Activated CD4-positive, alpha-beta T cell treated with anti-CD3 and anti-CD28 coated beads, Interleukin-2, amount 50 U/mL, for 1 hour (primary cell): ENCODE measurements at places on chromosomes 3 and 15.
A peak's percentile ranks its signal among the peaks of the same experiment; 100 is the strongest.

- peak; percentile 5 for DNase-seq
Observed at GRCh38 chr15:51077221-51078153, 17.2 kb downstream of the TNFAIP8L3 start.

DNA sequence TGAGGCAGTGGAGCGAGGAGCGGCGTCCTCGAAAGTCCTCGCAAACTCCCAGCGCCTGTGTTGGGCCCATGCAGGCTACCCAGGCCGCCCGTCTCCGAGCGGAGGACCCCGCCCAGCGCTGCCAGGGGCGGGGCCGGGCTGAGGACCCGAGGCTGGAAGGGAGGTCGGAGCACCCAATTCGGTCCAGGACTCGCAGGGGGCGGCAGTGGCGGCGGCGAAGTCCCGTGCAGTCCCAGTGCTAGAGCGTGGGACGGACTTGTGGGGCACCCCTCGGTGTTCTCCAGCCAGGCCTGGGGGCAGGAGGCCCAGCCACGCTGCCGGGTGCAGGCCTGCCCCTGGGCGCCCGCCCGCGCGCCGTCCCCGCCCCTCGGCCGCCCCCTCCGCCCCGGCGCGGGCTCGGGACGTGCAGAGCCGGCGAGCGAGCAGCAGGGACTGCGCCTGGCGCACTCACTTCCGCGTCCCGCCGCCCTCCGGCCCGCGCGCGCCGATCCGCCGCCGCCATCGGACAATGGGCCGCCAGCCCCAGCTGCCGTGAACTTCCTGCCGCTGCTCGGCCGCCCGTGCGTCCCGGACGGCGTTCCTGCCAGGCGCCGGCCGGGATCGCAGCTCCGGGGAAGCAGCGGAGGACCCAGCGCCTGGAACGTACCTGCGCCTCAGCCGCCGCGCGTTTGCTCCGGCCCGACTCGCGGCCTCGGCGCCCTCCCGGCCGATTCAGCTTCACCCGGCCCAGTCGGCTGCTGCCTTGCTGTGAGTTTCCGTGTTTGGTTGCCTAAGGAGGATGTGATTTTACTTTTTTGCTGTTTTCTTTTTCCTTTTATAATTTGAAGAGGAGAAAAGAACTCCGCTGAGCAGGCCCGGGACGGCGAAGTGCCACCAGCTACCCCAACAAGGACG, 596 bp upstream of the LIMD1 start:
- DNase-seq, result peak; percentile 59

DNA sequence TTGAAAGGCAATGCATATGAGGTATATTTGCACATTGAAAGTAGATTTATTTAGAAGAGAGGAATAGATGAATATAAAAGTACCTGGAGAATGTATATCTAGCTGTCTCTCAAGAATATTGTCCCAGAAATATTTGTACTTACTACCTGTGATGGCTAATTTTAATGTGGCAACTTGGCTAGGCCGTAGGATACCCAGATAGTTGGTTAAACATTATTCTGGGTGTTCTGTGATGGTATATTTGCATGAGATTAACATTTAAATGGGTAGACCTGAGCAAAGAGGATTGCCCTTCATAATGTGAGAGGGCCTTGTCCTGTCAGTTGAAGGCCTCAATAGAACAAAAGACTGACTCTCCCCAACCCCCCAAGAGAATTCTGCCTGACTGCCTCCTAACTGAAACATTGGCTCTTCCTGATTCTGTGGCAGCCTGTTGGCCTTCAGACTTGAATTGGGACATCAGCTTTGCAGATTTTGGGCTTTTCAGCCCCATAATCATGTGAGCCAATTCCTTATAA, 69.4 kb upstream of the FILIP1L start:
- DNase-seq, result no peak

DNA sequence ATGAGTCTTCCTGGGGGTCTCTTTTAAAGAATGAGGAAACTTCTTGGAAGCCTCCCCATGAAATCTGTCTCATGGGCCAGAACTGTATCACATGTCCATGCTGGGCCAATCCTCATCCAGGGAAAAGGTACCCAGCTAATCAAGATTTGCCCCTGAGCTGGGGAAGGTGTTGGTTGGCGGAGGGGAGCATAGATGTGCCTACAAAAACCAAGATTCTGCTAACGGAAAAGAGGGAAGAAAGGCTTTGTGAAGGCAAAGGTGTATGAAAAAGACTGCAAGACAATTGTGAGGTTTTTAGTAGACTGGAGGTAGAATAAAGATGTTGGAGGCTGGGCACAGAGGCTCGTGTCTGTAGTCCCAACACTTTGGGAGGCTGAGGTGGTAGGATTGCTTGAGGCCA, 18.5 kb upstream of the BLM start:
- no peak for DNase-seq

GRCh38 chr3:181794011-181794790, 82.5 kb downstream of the SOX2 start:
- no peak for DNase-seq

DNA sequence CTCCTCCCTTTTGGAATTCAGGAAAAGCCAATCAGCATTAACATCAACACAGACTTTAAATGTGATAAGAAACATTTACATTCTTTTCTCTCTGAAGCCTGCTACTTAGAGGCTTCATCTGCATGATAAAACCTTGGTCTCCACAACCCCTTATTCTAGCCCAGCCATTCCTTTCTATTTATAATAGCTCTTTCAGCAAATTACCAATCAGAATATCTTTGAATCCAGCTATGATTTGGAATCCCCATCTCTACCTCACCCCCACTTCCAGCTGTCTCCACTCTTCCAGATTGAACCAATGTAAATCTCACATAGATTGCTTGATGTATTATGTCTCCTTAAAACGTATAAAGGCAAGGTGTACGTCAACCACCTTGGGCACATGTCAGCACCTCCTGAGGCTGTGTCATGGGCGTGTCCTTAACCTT, 139.7 kb downstream of the TUSC7 start:
- DNase-seq, result no peak

GRCh38 chr3:49533786-49534519, 20.3 kb upstream of the BSN start:
- DNase-seq, result no peak

DNA sequence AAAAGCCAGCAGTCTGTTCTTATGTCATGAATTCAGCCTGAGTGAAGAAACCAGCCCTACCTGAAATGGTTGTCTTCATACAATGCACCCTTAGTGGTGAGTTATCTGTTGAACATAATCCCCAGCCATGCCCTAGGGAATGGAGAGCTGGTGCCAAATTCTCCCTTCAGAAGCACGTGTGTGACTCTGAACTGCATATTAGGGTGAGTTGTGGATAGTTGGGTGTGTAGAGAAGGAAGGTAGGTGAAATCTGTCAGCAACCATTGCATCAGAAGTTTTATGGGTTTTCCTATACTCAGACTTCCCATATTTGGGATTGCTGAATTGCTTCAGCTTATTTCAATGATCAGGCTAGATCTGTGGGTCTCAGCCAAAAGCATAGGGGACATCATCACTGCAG, 46.5 kb upstream of the TP63 start:
- DNase-seq, result no peak

DNA sequence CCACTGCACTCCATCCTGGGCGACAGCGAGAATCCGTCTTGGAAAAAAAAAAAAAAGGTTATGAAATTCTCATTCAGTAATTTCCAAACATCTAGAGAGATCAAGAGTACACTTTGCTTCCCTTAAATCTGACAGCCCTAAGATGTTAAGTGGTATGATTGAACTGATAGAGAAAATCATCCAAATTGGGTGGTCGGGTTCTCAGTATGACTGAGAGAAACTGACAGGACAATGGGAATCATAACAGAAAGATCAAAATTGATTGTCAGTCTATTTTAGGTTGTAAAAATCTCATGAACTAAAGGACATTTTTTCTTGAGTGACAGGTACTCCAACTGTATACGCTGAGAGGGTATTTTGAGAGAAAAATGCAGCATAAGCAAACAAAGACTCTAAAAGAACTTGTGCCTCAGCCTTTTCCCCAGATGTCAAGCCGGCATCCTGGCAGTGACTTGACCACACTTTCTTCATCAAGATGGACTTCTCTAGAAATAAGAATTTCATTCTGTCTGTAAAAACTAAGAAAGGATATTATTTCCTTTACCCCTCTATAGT, 65.8 kb downstream of the MYO5A start:
- no peak for DNase-seq

DNA sequence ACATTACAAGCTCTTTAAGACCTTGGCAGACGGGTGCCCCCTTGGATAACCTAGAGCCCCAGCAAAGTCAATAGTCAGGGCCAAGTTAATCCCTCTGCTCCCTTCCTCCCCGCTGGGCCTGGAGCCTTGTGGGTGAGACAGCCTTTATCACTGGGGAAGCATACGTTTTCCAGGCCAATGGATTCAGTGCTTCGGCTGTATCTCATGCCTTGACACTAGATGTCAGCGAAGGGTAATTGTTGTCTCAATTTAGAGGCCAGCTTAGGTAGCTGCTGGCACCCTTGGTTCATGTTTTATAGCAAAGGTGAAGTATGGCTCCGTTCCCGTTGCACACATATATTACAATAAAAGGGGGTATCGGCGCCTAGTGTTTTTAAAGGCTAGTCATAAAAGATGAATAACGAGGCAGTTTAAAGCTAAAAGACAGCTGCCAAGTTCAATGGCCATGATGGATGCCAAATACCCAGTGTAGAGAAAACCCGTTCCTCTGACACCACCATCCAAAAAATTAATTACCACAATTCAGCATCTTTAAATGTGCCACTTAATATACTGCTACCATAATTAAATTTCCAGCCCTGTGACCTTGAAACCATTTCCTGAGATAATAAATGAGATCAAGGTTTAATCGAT, 52.3 kb upstream of the BNIP2 start:
- DNase-seq, result no peak

- DNase-seq, result no peak
Observed at GRCh38 chr3:12663401-12663935, 449 bp downstream of the RAF1 start.

- no peak for DNase-seq
Observed at GRCh38 chr15:77631745-77632533, 773 bp downstream of the LINGO1 start.

GRCh38 chr3:142929890-142930289, 33.6 kb downstream of the PAQR9 start:
- no peak for DNase-seq

- no peak for DNase-seq
Observed at GRCh38 chr3:4496087-4496452, 2.9 kb downstream of the ITPR1 start.

DNA sequence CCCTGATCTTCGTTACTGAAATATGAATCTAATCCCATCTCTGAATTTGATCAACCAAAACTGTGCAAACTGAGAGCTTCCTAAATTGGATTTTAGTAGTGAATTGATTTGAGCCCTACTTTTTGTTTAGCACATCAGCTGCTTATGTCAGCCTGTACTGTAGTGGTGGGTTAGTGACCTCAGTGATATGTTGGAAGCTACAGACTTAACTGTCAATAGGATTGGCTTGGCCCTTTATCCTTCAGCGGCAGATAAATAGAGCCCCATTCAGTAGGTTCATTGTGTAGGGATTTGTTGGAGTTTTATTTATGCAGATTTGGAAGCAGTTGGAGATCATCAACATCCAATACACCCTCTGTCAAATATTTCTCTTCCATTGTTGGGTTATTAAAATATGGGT, 409.7 kb downstream of the SOX2 start:
- no peak for DNase-seq

GRCh38 chr3:22366781-22367180, 615.8 kb upstream of the ZNF385D start:
- DNase-seq, result no peak

DNA sequence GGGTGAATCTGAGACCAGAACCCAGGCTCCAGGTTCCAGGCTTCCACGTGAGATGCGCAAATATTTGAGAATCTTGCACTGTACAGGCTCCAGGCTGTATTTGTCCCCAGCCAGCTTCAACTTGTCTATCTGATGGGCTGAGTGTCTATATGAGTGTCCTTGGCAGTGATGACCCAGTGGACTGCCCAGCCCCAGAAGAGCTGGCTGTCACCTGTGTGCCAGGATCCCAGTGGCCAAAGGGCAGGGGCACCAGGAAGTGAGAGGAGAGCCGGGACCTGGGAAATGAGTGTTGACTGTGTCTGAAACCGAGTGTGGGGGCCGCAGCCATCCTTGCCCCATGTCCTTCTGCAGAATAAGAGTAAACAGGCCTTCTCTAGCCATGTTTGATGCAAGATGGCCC, 10.4 kb downstream of the FAH start:
- no peak for DNase-seq

DNA sequence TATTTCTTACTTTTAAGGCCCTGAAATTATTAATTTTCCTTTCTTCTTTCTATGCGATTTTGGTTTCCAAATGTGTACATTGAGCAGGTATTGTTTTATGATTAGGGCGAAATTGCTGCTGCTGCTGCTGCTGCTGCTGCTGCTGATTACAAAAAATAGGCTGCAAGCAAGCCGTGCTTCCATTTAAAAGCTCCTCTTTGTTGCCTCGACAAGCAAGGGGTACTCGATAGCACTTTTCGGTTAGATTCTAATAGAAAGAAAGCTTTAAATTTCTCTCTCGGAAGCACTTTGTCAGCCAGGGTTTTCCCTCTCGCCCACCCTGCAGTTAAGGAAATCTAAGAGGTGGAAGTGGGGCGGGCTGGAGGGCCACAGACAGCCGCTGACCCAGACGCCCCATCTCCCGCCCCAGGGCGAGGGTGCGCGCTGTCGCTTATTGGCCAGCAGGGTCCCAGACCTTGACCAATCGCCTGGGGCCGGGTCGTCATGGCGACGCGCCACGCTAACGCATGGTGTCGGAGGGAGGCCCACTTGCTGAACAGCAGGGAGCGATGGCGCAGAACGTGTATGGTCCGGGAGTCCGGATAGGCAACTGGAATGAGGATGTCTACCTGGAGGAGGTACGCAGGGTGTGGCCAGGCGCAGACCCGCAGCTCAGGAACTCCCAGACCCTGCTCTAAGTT, at the start of gene CFAP161:
TSS of gene CFAP161 (plus strand) at position 489 of the 680 bp plus-strand sequence. CDS start at position 549, 60 bp downstream.
- peak; percentile 11 for DNase-seq

DNA sequence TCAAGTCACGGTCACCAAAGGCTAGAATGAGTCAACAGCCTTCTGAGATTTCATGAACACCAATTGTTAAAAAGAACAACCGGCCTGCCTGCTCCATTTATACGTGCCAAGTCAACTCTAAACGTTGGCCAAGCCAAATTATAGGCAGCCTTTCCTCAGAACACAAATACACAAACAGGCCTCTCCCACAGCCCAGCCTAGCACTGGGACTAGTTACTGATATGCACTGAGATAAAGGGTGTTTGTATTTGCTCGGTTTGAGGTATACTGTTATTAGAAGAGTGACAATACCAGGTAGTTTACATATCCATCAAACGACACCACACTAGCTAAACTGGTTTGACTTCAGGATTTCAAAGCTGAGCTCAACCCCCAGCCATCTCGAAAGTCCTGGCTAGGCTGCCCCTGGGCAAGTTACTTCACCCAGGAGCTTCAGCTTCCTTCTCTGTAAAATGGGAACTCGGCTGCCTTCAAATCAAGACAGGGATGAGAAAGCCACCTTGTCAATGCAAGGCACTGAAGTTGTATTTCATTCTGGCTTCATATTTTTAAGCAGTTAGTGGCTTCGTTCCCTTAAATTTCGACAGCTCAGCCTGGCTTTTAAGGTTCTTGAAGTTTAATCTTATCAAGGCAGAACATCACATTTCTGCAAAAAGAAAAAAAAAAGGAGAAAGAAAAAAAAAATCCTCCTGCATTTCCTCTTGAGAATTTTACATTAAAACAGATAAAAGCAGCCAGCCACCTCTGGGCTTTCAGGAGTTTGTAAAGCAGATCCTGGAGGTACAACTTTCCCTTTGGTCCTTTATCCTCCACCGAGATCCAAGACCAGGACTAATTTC, 4.0 kb downstream of the TLE3 start:
- DNase-seq, result no peak

GRCh38 chr3:81352867-81353266, 408.6 kb downstream of the GBE1 start:
- DNase-seq, result no peak

GRCh38 chr15:89591834-89592233, 16.6 kb downstream of the TICRR start:
- no peak for DNase-seq

GRCh38 chr3:161072751-161073150, 32.4 kb downstream of the B3GALNT1 start:
- no peak for DNase-seq
